ENCODE measurements at places on chromosomes 13 and 19.

DNA sequence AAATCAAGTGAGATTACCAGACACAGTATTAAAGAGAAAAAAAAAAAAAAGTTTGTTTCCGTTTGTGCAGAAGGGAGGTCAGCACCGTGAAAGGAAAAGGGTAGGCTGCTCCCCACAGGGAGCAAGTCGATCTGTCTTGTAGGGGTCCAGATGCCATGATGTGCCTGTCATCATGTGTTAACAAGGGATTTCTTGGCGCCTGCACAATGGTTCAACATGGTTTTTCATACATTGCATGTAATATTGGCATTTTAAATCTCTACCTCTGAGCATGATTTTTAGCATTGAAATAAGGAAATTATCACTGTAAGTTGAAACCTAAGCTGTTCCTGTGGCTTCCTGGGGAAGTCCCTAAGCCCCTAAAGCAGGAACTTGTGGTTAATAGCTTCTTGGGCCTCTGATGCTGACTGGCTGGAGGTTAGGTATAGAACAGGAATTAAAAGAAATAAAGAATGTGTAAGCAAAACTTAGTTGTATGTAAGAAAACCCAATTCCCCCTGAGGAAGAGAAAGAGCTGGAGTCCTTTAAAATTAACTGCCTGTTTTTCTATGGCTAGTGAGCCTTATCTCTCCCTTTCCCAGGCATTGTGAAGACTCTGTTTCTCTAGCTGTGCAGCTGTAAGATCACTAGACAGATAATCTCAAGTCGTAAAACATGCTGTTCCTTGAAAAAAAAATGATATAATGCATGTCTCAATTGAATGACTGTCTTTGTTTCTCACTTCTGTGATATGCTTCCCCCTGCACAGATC lies 7.4 kb upstream of the FCGBP start:
- no peak for DNase-seq

GRCh38 chr19:10289836-10290356 lies at the start of gene ICAM5:
Gene ICAM5 (plus strand): TSS chr19:10289952. CDS start chr19:10290044, 92 bp downstream.
- DNase-seq: no peak

GRCh38 chr19:40989453-40989852 lies 1.6 kb upstream of the CYP2B6 start:
- no peak for DNase-seq

- DNase-seq: no peak
Observed at GRCh38 chr19:7476777-7477494, 11.9 kb downstream of the PEX11G start.

DNA sequence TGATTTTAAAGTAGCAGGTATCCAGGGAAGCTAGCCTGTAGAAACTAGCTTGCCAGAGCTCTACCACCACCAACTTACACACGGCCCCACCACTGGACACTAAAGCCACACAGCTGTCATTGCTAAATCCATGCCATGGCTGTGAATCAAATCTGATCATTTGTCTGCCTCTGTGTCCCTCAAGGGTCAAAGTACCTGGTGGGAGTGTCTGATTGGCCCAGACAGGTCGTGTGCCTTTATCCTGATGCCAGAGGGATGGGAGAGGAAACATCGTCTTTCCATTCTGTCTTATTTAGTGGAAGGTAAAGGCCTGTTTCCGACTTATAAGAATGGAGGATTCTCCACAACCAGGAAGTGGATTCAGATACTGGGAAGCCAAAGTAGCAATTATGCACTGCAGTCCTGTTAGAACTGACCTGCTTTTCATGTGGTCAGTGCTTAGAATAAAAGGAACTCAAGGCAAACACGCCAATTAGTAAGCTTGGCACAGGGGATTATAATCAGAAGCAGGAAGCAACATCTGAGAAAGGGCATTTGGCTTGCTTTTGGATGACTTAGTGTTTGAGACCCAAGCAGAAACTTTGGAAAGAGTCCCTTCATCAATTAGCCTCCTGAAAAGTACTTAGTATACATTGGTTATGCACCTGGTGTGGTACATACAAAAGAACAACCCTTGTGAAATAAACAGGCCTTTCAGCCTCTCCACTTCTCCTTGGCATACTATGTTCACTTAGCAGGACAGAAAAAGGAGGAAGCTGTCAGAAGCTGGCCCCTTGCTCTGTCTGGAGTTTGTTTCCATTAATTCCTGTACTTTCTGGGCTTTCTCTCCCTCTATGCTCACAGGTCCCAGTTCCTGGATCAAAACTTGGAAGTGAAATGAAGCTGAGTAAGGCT lies 192.4 kb downstream of the NUFIP1 start:
- peak; percentile 41 for DNase-seq

- no peak for DNase-seq
Observed at GRCh38 chr19:49912965-49913685, 15.9 kb upstream of the ATF5 start.

DNA sequence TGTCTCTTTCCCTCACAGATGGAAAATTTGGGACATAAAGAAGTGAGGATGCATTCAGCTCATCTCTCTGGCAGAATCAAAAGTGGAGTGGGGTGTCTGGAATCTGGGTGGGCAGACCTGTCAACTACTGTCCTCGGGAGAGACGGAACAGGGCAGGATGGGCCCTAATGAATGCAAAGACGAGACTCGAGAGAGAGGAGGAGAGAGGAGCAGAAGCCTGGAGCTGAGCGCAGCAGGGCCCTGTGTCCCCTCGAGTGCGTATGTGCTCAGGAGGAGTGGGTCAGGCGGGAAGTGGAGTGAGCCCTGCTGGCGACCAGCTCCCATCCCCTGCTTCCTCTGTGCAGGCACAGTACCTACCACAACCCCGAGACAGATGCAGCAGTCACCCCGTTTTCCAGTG lies 78.9 kb downstream of the TEX29 start:
- no peak for DNase-seq

- DNase-seq: no peak
Observed at GRCh38 chr13:102873653-102874052, 27.8 kb downstream of the ERCC5 start.

- DNase-seq: no peak
Observed at GRCh38 chr19:8321986-8322637, 816 bp downstream of the RPS28 start.

DNA sequence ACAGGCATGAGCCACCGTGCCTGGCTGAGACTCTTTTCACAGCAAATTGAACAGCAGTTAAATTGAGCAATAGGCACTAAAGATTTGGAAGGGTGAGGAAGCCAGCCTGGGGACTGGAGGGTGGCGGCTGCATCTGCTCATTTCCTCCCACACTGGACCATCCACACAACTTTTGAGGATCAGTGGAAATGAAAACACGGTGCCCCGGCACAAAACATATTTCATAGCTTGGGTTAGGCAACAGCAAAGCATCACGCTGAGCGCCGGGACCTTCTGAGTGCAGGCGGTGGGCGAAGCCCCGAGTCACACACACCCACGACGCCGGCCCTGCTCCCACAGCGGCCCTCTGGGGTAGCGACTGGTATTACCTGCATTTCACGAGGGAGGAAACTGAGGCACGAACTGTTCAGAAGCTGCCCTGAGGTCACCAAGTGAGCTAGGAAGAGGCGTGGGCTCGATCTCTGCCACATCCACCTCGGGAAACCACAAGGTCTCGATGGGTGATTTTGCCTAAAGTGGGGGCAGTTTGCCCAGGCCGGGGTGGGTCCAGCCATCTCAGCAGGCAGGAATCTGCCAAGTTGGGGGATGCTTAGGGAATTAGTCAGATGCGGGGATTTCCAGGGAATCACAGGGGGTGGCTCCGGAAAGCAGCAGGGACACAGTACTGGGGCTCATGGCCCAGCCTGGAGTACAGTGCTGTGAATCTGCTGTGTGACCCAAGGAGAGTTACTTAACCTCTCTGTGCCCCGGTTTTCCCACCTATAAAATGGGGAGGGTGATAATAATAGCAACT lies 3.5 kb upstream of the SBNO2 start:
- DNase-seq: no peak

- DNase-seq: no peak
Observed at GRCh38 chr19:1102407-1103131, 1.2 kb upstream of the GPX4 start.

DNA sequence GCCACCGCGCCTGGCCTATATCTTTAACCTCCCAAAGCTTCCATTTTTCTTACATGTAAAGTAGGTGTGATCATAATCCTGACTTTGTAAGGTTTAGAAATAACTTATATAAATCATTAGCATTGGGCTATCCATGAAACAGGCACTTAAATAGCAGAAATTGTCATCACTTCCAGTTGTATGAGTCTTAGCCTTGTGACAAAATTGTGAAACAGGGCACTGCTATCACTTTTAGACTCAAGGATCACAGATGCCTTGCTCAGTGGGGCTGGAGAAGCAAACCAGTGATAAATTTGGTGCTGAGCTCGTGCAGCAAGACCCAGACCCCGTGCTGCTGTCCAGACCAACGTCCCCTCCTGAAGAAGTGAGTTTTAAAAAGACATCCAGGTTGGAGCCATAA lies 209.7 kb downstream of the KATNAL1 start:
- no peak for DNase-seq

- DNase-seq: no peak
Observed at GRCh38 chr19:16111909-16112752, 442 bp downstream of the RAB8A start.

DNA sequence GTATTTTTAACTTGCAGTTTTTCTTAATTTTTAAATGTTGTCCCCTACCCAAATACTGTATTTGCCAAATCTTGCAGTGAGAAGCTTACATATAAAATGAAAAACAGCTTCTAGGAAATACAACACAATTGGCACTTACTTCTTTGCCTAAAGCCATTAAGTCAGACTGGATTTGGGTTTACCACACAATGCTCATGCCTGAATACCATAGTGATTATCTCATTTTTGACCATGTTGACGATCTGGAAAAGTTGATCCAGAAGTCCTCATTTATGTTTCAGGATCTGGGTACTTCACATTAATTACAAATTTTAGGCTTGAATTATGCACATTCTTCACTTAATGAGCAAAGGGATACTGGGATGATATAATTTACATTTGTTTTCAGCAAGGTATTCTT lies 2.4 kb downstream of the RNF6 start:
- DNase-seq: no peak

DNA sequence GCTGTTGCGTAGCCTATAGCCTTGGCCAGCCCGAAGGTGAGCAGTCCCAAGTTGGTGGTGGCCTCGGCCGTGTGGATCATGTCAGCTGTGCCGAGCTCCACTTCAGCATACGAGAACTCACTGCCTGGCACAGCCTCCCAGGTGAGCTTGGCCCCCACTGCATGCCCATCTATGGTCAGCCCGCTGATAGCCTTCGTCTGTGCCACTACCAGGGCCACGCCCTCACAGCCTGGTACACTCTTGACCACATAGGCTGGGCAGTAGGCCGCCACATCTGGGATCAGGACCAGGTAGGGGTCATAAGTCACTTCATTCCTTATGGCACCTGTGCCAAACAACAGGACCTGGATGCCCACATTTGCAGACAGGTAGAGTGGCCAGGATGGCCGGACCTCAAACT lies 7.4 kb downstream of the FCGBP start:
- no peak for DNase-seq

GRCh38 chr13:27405546-27406134 lies 18.8 kb upstream of the GTF3A start:
- no peak for DNase-seq

DNA sequence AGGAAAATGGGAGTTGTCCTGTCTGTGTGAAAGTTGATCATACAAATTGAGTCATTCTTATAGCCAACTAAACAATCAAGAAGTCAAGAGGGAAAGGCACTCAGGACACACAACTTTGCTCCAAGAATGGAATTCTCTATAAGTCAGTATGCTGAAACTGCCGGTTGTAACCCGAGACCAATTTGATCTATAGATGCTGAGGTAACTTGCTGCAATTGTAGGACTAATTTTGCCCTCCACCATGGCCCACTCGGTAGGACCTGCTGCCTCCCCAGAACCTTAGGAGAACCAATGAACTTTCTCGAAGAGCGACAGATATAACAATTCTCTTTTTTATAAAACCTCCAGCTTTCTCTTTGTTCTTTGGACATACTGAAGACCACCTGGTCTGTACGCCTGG lies 157.0 kb downstream of the RNF17 start:
- no peak for DNase-seq

- no peak for DNase-seq
Observed at GRCh38 chr13:103022336-103022735, 43.9 kb downstream of the SLC10A2 start.

DNA sequence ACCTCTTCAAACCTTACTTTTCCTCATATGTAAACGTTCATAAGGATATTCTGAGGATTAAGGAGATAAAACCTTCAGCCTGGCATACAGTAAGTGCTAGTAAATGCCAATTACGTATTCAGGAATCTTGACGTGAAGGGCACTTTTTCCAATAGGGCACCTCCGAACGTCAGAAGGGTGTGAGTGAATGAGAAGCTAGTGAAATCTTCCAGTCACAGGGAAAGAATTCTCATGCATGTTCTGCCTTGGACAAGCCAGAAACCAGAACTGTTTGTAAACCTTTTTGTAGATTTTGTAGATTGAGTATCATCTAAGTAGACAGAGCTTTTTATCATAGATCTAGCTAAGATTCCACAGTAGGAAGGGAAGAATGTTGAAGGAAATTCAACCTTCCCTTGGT lies 16.5 kb downstream of the DGKH start:
- no peak for DNase-seq

DNA sequence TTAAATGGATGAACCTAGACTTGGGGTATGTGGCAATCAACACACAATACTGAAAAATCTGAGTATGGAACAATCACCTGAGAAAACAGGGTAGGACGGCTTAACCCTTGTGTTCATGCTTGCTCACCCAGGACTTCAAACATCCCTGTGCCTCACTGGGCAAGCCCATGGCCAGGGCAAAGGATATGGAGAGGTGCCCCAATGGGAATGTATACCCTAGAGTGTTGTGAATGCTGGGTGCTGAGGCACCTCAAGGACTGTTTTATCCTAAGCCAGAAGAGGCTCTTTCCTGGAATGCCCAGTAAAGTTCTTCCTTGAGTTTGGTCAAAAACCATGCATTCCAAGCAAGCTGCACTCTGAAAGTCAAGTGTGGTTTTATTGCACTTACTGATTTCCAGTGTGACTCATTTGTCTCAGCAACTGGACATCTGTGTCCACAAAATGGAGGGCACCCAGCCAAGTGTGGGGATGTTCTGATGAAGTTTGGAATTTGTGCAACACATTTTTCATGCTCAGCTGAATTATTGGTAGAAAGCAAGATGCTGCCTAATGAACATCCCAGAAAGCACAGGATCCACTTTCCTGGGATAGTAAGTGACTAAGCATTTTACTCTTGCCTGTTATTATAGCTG lies 531.3 kb downstream of the RFC3 start:
- DNase-seq: no peak

GRCh38 chr13:42781352-42781751 lies at the start of gene FAM216B:
Gene FAM216B (plus strand): TSS chr13:42781584. CDS start chr13:42784068, 2,484 bp downstream.
- DNase-seq: no peak

DNA sequence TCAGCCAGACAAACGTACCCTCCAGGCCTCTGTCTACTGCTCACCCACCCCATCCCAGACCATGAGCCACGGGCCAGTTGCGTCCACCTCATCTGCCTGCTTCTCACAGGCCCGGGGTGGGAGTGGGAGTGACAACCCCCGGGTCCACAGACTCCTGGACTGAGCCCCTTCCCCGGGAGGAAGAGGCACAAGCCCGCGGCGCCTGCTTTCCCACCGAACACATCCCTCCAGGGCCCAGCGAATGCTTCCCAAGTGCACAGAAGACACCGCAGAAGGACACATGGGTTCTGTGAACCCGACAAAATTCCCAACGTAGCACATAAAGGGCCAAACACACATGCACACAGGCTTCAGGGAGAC lies 18.0 kb upstream of the PLPP2 start:
- DNase-seq: no peak
